Amniotic epithelial cell (primary cell): ENCODE measurements at places on chromosomes 6 and 20.

GRCh38 chr20:36248836-36249235 lies 12.6 kb downstream of the AAR2 start:
- no peak for DNase-seq

DNA sequence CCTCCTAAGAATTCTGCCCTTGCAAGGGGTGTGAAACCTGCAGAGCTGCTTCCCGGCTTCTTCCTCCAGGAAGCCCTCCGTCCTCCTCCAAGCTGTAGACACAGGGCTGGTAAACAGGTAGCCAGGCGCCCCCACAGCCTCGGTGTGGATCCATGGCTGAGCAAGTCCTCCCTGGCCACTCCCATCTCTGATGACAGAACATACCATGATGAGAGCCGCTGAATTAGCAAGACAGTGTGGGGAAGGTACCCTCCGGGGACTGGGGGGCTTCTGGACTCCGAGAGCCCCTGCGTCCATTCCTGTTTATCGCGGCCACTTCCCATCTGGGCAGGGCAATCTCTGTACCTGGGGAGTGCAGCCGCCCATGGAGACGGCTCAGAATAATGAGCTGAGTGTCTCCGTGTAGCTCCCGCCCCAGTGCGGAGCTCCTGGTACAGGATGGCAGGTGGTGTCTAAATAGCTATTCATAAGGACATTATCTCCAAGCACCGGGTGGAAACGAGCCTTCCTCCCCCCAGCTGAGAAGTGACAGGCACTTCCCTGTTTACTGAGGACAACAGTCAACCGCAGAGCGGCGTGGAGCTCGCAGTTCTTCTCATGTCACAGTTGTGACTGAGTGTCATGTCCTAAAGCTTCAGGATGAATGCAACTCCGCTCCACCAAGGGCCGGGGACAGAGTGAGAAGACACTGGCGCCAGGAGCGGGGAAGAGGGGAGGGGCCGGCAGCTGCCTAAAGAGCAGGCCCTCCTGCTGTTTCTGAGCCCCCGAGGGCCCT lies 22.7 kb upstream of the NTSR1 start:
- no peak for DNase-seq

GRCh38 chr20:22507240-22507961 lies 77.0 kb downstream of the FOXA2 start:
- DNase-seq, result no peak

DNA sequence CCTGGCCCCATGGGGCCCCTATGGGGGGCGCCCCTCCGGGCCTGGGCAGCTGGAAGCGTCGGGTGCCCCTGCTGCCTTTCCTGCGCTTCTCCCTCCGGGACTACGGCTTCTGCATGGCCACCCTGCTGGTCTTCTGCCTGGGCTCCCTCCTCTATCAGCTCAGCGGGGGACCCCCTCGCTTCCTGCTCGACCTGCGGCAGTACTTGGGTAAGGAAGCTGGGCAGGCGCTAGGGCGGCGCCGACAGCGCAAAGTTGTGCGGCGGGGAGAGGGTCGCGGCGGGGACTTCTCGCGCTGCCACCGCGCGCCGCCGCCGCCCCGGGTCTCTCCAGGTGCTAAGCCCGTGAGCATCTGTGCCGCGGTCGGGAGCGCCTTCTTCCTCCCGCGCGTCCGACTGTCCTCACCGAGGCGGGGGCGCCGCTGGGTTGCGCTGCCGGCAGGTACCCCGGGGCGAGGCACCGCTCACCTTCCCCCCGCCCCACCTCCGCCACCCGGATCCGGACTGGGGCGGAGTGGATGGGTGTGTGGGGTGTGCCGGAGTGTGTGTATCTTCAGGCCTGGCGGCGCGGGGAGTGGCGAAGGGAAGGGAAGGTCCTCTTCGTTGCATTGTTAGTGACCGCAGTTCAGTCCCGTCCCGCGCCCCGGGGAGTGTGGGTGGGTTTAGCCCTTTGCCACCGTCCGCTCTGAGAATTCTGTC lies 788 bp downstream of the UST start:
- DNase-seq, result no peak

DNA sequence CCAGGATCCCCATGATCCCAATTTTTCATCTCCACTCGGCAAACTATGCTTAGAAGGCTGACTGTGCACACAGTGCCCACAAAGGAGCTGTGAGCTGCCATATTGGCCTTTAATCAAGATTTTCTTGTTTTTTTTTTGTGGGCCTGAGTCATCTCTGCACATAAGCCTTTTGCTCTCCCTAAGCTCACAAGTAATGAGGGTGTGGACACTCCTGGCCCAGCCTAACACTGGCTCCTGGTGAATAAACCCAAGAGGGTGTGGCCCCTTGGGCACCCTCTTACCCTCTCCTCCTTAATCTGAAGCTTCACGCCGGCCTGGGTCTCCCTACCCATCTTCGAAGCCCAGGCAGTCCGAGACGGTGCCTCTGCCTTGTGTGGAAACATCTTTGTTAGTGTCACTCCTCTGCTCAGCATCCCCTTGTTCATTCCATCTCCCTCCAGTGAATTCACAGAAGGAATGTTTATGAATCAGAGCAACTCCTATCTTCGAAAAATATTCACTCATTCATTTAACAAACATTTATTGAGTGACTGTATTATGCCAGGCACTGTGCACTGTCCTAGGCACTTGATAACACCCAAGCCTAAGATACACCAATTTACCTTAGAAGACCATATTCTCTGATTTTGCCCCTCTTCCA lies 22.2 kb upstream of the MRPS10 start:
- DNase-seq, result peak; percentile 48

DNA sequence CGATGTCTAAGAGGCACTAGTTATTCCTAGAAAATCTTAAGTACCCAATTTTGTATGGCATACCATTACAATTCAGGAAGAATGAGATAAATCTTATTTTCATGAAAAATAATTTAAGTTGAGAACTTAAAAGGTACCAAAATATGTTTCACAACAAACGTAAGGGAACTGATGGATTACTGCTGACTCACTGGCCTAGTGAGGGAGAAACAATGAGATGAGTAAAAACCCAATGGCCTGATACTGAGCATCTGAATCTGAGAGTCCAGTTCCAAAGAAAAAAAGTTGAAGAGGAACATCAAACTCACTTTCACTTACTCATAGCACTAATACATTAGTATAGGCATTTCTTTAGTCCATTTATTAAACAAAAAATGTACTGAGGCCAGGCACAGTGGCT lies 56.0 kb downstream of the MDN1 start:
- peak; percentile 71 for DNase-seq

DNA sequence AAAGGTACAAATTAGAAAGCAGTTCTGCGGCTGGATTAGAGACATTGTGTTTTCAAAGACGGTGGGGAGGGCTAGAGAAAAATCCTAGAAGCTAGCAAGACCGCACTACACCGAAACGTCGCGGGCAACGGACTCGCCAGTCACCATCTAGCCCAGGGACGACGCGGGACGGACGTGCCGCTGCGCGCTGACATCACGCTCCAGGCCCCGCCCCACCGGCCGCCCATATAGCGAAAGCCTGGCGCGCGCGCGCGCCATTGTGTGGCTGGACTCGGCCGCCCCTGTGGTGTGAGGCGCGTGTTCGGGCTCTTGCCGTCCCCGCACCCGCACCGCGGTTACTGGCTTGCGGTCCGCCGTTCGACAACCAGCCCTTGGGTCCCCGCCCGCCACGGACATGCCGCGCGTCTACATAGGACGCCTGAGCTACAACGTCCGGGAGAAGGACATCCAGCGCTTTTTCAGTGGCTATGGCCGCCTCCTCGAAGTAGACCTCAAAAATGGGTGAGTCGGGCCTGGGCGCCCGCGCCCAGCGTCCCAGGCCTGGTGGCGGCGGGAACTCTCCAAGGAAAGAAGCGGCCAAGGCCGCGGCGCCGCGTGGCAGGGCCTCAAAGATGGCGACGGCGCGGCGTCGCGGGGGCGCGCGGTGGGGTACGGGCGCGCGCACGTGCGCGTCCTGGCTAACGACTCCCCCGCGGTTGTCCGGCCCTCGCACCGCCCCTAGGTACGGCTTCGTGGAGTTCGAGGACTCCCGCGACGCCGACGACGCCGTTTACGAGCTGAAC lies at the start of gene SRSF6:
SRSF6 (plus strand) TSS at position 257 of the 782 bp plus-strand sequence; CDS start at position 395, 138 bp downstream.
- peak; percentile 82 for DNase-seq

DNA sequence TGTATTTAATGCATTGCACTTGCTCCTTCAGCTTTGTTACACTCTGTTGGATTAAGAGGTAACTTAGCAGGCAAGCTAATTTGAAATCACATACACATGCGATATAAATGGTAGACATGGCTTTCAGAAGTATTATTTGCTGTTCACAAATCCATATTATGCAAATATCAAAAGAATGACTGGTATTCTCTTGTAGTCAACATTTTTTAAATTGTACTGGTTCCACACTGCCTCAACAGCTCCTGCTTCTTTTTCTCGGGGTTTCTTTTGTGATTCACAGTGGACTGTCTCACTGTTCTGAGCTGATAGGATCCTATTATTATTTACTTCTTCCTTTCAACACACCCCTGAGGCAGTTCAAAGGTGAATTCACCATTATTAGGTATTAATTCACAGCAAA lies 927.4 kb downstream of the KIF16B start:
- DNase-seq, result no peak

DNA sequence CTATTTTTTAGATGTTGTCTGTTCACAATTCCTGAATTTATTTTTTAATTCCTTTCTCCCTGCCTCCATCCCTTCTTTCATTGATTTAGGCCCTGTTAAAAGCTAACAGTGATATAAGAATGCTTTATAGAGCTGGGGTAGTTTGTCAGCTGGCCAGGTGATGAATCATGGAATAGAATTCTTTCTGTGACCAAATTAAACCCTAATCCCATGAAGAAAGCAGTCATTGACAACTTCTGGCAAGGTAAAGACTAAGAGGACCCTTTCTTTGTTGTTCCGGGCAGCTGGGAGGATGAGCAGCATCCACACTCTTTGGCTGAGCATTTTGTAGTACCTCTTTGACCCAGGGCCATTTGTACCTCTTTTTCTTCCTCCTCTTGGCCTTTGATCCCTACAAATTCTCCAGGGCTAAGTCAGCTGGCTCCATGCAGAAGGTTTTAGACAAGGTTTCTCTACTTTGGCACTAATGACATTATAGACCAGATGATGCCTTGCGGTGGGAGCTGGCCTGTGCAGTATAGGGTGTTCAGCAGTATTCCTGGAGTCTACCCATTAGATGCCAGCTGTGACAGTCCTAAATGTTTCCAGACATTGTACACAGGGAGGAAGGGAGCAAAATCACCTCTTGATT lies 102.9 kb downstream of the SLX4IP start:
- DNase-seq, result no peak

- peak; percentile 12 for DNase-seq
Measured at GRCh38 chr6:112833581-112834131, 486.5 kb downstream of the RFPL4B start.

GRCh38 chr6:168170841-168171601 lies 92.0 kb upstream of the FRMD1 start:
- no peak for DNase-seq

GRCh38 chr6:30687659-30688431 lies 1.4 kb upstream of the PPP1R18 start:
- DNase-seq, result no peak

GRCh38 chr20:43798291-43799149 lies 71.7 kb upstream of the GTSF1L start:
- no peak for DNase-seq

- peak; percentile 62 for DNase-seq
Measured at GRCh38 chr6:133610971-133611370, 277.9 kb upstream of the TCF21 start.

GRCh38 chr20:36439040-36439730 lies 102.1 kb upstream of the MYL9 start:
- peak; percentile 30 for DNase-seq

GRCh38 chr6:13472976-13473767 lies 14.2 kb downstream of the GFOD1 start:
- DNase-seq, result no peak

GRCh38 chr6:135014353-135014832 lies 40.2 kb downstream of the HBS1L start:
- no peak for DNase-seq

GRCh38 chr6:22368794-22369193 lies 72.0 kb upstream of the PRL start:
- no peak for DNase-seq

DNA sequence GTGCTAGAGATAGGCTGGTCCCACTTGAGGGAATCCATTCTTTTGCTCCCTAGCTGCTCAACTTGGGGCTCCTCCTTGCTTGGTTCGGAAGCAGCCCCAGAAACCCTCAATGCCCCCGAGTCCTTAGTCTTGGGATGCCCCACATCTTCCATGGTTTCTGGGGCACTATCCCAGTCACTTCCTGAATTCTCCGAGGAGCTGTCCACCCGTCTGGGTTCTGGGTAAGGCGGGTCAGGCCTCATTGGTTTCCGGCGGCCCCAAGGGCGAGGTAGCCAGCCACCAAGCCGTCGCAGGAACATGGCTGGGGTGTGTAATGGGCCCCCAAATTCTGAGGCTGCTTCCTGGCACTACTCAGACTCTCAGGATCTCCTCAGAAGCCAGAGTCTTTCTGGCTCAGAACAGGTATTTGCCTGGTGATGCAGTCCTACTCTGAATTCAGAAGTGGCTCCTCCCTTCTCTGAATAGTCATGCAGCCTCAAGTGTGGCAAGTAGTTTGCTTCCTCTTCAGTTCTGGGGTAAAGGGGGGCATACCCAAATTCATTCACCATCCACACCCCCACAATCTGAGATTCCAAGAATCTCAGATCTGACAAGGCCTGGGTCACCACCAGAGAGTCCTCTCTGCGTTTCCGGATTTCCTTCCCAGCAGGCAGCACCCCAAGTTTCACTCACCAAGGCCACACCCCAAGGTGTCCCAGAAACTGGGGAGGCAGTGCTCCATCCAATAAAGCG lies 763 bp downstream of the C6orf47 start:
- DNase-seq, result peak; percentile 32

DNA sequence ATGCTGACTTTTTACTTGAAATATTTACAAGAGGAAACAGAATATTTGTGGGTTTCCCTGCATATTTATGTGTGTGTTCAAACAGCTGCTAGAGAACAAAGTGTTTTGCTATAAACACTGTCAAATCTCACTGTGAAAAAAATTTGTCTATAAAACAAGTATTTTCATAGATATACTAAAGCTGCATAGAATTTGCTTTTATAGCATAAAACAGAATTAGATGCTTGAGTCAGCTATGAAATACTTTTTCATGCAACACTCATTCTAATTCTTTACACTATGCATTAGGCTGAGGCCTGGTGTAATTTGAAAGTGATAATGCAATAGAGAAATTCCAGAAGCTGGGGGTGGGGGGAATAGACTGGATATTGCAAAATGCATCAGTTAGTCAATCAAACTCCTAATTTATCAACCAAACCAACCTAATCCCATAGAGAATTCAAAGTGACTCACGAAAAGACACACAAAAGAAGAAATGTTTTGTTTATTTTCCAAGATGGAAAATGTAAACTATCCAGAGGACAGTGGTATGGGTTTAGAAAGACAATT lies 148.2 kb downstream of the LAMA2 start:
- peak; percentile 94 for DNase-seq
